Right forelimb (tissue), 1 donor: ENCODE measurements at places on chromosomes 11 and 22.
A peak's percentile ranks its signal among the peaks of the same experiment; 100 is the strongest.

DNA sequence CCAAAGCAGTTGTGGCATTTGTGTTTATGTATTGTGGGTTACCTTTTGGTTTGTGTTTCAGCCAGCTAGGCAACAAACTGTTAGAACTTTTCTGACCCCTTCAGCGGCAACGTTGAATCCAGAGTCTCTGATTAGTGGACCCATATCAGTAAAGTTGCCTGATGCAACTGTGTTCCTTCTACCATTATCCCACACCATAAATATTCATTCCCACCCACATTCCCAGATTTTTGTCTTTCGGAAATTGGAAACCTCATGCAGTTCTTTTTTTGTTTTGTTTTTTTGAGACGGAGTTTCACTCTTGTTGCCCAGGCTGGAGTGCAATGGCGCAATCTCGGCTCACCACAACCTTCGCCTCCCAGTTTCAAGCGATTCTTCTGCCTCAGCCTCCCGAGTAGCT lies 30.7 kb upstream of the RBX1 start:
- no peak for DNase-seq

DNA sequence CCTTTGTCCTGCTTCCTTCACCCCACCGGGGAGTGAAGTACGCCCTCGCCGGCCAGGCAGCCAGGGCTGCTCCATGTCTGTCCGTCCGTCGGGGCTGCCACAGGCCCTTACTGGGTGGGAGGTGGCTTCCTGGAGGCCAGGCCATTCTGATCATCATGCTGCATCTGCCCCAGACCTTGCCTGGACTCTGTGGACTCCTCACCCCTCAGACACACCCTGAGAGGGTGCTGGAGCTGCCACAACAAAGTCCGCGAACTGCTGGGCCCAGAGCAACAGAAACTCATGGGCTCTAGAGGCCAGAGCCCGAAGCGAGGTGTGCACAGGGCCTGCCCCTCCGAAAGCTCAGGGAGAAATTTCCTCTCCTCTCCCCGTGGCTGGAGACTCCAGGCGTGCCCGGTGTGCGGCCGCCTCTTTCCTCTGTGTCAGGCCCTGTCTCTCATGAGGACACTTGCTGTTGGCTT lies 124.2 kb downstream of the KCNQ1OT1 start:
- DNase-seq = peak; percentile 43

- no peak for DNase-seq
These were observed 39.3 kb upstream of the LRRC4C start for GRCh38 chr11:41498726-41499125.

GRCh38 chr11:33296695-33297094 lies 39.5 kb downstream of the HIPK3 start:
- DNase-seq = no peak

DNA sequence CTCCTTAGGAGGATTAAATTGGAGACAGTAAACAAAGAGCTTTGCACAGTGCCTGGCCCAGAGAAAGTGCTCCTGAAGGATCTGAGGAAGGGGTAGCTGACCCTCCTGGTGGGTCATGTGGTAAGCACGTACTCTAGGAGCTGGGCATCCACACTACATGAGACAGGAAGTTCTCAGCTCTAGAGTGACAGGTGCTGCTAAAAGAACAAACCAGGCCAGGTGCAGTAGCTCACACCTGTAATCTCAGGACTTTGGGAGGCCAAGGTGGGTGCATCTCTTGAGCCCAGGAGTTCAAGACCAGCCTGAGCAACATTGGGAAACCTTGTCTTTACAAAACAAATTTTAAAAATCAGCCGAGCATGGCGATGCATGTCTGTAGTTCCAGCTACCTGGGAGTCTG lies 13.1 kb downstream of the SLC43A1 start:
- no peak for DNase-seq

DNA sequence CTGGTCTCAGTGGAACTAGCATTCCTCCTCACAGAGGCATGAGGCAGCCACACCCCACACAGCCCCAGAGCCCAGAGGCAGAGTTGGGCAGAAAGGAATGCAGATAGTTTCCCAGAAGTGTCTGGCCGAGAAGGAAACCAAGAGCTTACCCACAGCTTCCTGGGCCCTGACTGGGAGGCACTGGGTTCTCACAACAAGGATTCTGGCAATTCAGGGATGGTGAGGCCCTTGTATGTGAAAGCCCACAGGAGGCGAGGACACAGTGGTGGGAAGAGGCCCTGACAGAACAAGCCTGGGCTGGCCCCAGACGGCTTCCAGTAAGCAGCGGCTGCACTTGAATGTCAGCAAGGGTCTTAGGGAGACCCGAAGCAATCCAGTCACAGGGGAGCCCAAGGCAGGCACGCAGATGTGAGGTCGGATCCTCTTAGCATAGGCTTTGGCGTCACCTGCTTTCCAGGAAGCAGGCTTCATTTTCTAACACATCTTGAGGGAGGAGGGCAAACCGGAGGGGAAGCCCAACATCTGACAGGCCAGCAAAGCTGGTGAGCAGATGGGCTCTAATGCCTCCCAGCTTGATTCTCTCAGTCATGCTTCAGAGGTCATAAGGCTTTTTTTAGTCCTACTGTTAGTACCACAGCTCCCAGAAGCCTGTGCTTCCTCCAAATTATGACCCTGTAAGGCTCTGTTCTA lies 78.3 kb upstream of the AKIP1 start:
- DNase-seq = peak; percentile 68
